ENCODE measurements at places on chromosomes 1 and 21.

DNA sequence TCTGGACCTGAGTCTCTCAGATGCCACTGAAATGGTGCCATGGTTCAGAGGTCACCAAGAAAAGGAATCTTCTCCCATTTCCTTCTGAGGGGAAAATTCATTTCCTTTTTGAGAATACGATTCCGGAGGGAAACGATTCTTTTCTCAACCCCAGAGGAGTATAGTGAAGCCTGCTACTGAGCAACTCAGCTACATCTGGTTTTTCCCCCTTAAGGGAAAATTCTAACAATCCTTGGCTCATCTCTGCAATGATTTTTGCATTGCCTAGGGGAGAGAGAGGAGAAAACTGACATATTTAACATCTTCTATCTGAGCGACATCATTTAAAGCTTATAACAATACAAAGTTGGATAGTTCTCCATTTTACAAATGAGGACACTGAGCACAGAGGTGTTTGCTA, 22.4 kb upstream of the KANK4 start:
- no peak for DNase-seq

- DNase-seq, result no peak
Observed at GRCh38 chr1:26785611-26786436, 1.9 kb upstream of the PIGV start.

DNA sequence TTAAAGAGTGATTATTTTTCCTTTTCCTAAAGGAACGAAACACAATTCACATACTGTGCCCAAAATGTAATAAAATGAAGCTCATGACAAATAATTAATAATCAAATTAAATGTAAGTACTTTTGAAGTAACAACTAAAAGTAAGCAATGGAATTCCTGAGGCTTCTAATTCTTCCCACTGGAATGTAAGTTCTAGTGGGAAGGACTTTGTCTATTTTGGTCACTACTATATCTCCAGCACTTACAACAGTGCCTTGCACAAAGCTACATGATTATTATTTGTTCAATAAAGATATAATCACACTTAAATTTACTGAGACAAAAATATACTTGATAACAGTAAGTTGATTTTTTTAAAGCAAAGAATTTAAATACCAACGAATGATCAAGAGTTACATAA, 128.8 kb downstream of the COQ8A start:
- DNase-seq, result no peak

GRCh38 chr1:245336149-245336983, 181.6 kb downstream of the KIF26B start:
- DNase-seq, result no peak

DNA sequence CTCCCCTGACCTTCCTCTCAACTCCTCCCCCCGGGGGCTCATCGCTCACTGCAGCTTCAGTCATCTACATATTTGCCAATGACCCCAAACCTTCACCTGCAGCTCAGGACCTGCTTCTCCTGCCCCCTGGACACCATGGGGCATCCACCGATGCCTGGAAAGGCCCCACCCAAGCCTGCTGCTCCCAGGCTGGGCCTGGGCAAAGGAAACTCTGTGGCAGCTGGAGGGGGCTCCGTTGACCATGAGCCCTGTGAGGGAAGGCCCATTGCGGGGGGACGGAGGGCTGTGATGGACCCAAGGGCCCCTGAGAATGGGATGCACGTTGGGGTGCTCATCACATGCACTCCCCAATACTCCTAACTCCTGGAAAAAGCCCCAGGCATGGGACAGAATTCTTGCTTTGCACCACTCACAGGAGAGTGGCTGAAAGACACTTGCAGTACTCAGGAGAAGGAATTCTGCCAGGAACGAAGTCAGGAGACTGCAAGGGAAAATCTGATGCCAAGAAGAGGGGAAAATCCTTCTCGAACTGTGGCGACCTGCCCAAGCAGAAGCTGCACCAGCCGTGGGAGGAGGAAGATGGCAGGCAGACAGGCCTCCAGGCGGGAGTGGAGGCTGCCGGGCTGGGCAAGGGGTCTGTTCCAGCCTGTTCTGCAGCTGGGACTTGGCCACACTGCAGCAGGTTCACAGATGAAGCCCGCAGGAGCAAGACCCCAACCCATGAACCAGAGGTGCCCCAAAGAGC, 18.4 kb downstream of the MATN1 start:
- DNase-seq, result no peak

DNA sequence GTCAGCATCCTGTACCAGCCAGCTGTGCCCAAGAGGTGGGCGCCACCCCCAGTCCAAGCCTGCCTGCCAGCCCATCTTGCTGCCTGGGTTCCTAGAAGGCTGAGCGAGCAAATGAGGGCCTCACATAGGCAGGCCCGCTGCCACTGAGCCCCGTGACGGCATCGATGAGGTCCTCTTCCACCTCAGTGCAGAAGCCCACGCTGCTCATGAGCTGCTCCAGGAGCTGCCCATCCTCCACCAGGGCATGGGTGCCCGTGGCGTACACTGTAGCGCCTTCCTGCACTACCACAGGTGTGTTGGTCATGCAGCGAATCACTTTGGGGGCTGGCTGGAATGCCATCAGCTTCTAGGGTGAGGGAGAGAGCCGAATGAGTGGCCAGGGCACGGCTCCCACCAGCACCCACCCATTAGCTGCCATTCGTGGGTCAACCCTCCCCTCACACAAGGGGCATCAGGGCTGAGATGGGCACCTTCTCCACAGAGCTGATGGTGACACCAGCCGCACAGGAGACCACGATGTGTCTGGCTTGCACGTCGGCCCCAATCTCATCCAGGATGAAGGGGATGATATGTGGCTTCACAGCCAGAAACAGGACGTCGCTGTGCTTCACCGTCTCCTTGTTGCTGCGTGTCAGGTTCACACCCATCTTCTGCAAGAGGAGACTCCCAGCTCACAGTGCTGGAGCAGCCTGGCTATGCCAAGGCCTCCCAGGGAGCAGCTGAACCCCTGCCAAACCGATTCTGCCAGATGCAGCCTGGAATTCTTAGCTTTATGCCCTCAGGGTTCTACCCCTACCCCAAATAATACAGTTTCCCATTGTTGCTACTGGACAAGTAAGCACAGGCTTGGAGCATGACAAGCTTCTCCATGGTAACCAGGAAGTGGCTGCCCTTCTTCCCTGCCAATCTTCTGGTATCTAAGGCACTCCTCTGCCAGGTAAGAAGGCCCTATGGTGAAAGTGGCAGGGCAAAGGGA, 2.0 kb downstream of the PYCR2 start:
- DNase-seq, result no peak

- no peak for DNase-seq
Observed at GRCh38 chr1:207893737-207894582, 17.0 kb downstream of the CD34 start.

DNA sequence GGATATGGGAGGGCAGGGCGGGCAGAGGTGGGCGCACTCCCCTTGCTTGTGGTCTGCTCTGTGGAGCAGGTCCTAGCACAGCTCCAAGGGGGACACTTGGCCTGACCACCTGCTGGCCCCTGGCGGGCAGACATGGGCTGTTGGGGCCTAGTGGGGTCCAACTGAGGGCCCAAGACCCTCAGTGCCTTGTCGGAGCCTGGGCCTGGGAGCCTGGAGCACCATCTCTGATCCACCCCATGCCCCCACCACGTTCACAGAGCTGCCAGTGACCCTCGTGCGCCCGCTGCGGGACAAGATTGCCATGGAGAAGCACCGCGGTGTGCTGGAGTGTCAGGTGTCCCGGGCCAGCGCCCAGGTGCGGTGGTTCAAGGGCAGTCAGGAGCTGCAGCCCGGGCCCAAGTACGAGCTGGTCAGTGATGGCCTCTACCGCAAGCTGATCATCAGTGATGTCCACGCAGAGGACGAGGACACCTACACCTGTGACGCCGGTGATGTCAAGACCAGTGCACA, 70.6 kb downstream of the OBSCN start:
- no peak for DNase-seq

DNA sequence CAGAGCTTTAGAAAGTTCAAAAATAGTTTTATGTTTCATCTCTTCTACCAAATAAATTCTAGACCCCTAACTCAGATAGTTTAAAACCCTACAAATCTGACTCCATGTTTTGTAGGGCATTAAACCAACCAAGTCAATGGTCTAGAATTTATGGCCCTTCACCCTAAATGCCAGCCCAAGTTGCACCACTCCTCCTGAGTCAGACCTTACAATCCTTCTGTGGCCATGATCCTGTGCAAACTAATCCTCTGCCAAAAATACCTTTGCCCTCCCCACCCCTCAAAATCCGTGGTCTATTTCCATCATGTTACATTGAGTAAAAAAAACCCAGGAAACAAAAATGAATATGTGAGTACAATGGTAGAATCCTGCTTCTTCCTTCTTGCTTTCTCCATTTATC, 179.3 kb downstream of the NR5A2 start:
- DNase-seq, result no peak

DNA sequence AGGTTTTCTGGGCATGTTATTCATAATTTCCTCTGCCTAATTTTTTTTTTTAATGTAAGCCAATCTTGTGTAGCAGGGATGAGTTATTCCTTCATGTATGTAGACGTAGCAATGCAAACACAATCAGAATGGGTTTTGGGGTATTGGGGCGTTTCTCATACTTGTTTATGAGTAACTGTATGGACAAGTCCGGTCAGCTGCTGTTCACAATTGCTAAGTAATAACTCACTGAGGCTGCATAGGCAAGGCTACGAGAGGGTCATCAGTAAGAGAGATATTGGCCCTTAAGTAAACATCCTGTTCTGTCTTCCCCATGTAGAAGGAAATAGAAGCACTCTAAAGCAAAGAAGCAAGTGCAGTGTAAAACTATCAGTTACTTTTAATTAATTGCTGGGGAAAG, 9.5 kb upstream of the TARS2 start:
- DNase-seq, result no peak

GRCh38 chr1:205248793-205249601, 21.3 kb downstream of the TMCC2 start:
- DNase-seq, result no peak

DNA sequence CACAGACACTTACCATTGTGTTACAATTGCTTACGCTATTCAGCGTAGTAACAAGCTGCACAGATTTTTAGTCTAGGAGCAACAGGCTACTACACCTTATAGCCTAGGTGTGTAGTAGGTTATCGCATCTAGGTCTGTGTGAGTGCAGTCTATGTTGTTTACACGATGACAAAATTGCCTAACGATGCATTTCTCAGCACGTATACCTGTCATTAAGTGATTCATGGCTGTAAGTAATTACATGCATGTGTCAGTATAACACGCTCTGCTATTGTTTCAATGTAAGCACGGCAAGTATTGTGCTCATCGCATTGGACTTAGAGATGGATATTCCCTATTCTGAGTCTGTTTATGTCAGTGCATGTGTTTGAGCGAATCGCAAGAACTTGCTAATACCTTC, 15.7 kb upstream of the ZBTB18 start:
- DNase-seq, result no peak

DNA sequence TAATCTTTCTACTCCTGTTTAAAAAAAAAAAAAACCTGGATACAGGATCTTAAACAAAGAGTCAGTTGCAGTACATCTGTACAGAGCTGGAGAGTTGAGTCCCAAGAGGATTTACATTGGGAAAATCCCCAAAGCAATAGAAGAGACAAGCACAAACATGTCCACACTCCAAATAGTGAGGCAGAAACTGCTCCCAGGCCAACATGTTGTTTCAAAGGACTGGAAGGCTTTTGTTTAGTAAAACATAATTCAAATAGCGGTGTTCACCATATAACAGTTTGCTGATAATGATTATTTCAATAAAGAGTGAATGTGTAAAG, 425.4 kb downstream of the ADGRL2 start:
- no peak for DNase-seq

GRCh38 chr1:17606826-17607440, 67.4 kb downstream of the ARHGEF10L start:
- peak; percentile 80 for DNase-seq

- DNase-seq, result no peak
Observed at GRCh38 chr1:7198664-7199063, 413.4 kb downstream of the CAMTA1 start.

DNA sequence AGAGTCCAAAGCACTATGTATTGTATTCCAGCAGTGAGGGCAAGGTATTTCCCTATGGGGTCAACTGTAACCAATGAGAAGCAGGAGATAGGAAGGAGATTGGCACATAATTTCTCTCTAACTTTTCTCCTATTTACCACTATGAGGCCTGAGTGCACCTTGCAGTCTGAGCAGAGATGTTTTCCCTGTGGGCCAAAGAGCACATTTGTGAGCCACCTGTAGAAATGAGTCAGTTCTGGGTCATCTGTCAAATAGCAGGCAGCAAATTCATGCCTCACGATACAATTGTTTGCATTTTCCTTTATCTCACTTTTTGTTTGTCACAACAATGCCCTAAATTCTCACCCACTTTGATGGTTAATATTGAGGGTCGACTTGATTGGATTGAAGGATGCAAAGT, 547.2 kb upstream of the NCAM2 start:
- DNase-seq, result no peak

DNA sequence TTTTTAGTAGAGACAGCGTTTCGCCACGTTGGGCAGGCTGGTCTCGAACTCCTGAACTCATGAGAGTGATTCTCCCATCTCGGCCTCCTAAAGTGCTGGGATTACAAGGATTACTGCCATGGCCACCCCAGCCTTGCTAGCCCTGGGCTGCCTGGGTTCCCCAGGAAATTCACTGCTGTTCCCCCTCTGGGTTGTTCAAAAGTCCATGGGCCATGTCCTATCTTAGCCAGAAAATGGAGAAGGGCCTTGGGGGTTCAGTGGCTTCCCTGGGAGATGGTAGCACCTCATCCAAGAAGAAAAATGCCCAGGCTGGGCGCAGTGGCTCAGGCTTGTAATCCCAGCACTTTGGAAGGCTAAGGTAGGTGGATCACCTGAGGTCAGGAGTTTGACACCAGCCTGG, 20.9 kb downstream of the SLC26A9 start:
- DNase-seq, result no peak

Data from GM13977 (cell line).